Endothelial cell of umbilical vein (primary cell): ENCODE measurements at places on chromosomes 2 and 18. TPM values are rescaled to one million over a fixed set of nuclear protein-coding genes. Genes with fewer than 3 reads are reported as not detected.

DNA sequence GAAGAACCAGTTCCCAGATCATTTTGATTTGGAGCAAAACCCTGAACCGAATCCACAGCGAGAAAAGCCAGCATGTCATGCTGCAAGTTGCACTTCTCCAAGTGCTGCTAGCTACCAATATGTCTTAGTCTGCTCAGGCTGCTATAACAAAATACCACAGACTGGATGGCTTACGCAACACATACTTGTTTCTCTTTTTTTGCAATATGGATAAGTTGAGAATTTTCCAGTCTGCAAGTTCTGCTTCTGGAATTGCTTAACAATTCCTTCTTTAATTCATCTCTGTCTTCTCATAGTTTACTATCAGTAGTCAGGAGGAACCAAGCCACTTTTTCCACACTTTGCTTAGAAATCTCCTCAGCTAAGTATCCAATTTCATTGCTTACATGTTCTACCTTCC is 105.9 kb upstream of the RBBP8 start:
- DNase-seq = no peak

Gene MYL1
- not detected in 2 replicates for total RNA-seq

- DNase-seq = no peak
Measured at GRCh38 chr18:1914489-1914888, 656.8 kb downstream of the METTL4 start.

Gene PSMA8
- not detected in 2 replicates for total RNA-seq

Gene REG3G
- total RNA-seq = not detected in 2 replicates

Gene KATNAL2
- 1.3 and 1.8 TPM in 2 replicates for total RNA-seq
